ENCODE measurements at places on chromosomes 16 and 17. TPM values are rescaled to one million over a fixed set of nuclear protein-coding genes. Genes with fewer than 3 reads are reported as not detected.

DNA sequence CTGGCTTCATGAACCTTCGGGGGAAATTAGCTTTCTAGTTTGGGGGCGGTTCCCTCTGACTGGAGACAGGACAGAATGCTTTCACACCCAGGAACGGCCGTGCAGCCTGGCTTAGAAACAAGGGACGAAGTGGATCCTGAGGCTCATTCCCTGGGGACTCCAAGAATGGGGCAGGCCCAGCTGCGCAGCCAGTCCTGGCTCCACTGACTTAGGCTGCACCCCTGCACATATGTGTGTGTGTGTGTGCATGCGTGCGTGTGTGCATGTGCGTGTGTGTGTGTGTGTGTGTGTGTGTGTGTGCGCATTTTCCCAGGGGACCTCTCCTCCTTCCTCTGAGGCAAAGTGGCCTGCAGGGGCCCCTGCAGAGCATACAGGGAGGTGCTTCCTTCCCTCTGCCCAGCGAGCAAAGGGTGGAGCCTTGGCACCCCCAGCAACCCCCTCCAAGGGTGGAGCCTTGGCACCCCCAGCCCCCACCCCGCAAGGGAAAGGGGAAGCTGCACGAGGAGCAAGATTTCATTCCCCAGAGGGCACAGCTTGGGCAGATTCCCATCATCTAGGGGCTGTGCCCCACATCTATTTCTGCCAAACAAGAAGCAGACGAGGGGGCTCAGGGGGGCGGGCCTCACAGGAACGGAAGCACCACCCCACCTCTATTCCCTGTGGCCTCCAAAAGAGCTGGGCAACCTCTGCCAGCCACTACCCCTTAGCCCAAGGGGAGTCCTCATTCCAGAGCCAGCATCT, 97.6 kb upstream of the CBX4 start:
- H3K27me3 ChIP-seq: peaks cover 7% of the 10 kb centered on the region
- H3K4me1 ChIP-seq: peaks cover 13% of the 10 kb centered on the region
- no peak overlapping the region for H3K4me3 ChIP-seq
- H3K36me3 ChIP-seq: peaks cover 23% of the 10 kb centered on the region
- DNase-seq: no peak
- no peak overlapping the region for H3K27ac ChIP-seq

DNA sequence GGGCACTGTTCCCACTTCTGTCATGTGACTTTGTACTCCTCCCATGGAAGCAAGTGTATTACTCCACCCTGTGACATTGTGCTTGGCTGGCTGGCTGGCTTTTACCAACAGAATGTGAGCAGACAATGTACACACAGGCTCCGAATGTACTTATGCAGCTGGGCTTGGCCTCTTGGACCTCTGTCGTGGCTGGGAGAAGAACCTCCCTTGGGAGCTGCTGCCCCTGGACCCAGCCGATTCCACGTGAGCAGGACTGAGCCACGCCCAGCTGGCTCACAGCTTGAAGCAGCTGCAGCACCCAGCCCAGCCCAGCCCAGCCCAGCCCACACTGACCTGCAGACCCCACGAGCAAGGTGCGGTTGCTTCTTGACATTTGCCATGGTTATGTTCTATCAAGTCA, 177.5 kb downstream of the RBFOX3 start:
- peaks cover 3% of the 10 kb centered on the region for H3K36me3 ChIP-seq
- H3K27me3 ChIP-seq: no peaks in the 10 kb centered on the region
- no peak overlapping the region for H3K4me3 ChIP-seq
- H3K27ac ChIP-seq: no peak overlapping the region

DNA sequence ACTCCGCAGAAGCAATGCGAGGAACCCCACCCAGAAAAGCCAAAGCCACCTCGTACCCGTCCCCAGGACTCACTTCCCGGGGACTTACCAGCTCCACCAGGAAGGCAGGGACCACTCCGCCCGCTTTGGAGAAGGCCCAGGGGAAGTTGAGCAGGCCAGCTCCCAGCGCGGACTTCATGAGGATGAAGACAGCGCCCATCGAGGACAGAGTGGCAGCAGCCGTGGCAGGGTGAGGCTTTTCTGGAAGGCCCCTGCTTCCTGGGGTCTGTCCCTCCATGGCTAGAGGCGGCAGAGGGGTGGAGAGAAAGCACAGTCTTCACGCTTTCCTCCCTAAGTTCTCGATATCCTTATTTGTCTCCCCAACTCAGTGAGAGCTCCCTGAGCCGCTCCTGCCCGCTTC, 714 bp downstream of the SLC38A8 start:
- H3K4me1 ChIP-seq: no peaks in the 10 kb centered on the region
- H3K36me3 ChIP-seq: no peaks in the 10 kb centered on the region
- H3K4me3 ChIP-seq: no peak overlapping the region
- no peaks in the 10 kb centered on the region for H3K27me3 ChIP-seq

Gene TMEM92
- not detected for total RNA-seq

Gene MGAT5B
- 0.40 TPM for total RNA-seq

Measured in esophagus muscularis mucosa (tissue), 4 donors.